G401 (cell line): ENCODE measurements at places on chromosomes 12 and 14. TPM values are rescaled to one million over a fixed set of nuclear protein-coding genes. Genes with fewer than 3 reads are reported as not detected.

The MAPK1IP1L gene
- 17.6 and 33.1 TPM in 2 replicates for total RNA-seq

The LRFN5 gene
- total RNA-seq = not detected in 2 replicates

The ESR2 gene
- not detected in 2 replicates for total RNA-seq

The IL26 gene
- not detected in 2 replicates for total RNA-seq

The STON2 gene
- 0.10 TPM in 1 of 2 replicates, not detected in the other for total RNA-seq

The GRIN2B gene
- 0.07 and 0.12 TPM in 2 replicates for total RNA-seq

The LYZ gene
- total RNA-seq = not detected in 2 replicates

The HOXC9 gene
- total RNA-seq = 17.3 and 18.7 TPM in 2 replicates

The STXBP6 gene
- 2.1 TPM in 1 of 2 replicates, not detected in the other for total RNA-seq

The DNAH10 gene
- 4.2 and 5.8 TPM in 2 replicates for total RNA-seq

The CFAP73 gene
- not detected in 2 replicates for total RNA-seq

The TAS2R31 gene
- total RNA-seq = 0.14 and 0.43 TPM in 2 replicates

The KRT79 gene
- total RNA-seq = not detected in 2 replicates

The TPH2 gene
- total RNA-seq = not detected in 2 replicates

The NEDD1 gene
- 36.3 and 46.4 TPM in 2 replicates for total RNA-seq

The RND1 gene
- total RNA-seq = 0.88 and 1.9 TPM in 2 replicates

The SCNN1A gene
- total RNA-seq = 28.7 and 67.9 TPM in 2 replicates

The MYL2 gene
- total RNA-seq = not detected in 2 replicates

The TAS2R7 gene
- not detected in 2 replicates for total RNA-seq

The KERA gene
- not detected in 2 replicates for total RNA-seq

The GLIPR1L1 gene
- total RNA-seq = not detected in 2 replicates

The CLEC9A gene
- total RNA-seq = not detected in 2 replicates

The GALNT9 gene
- total RNA-seq = 0.10 TPM in 1 of 2 replicates, not detected in the other

The PIWIL1 gene
- 0.74 and 2.6 TPM in 2 replicates for total RNA-seq

The CLBA1 gene
- 10.5 and 18.0 TPM in 2 replicates for total RNA-seq

The PAWR gene
- 38.7 and 44.4 TPM in 2 replicates for total RNA-seq

The TMTC1 gene
- total RNA-seq = not detected in 2 replicates

The AKAP6 gene
- 0.06 and 2.3 TPM in 2 replicates for total RNA-seq

The SPX gene
- 0.47 and 4.2 TPM in 2 replicates for total RNA-seq

The TMEM132D gene
- not detected in 2 replicates for total RNA-seq

The BBS10 gene
- total RNA-seq = 5.8 and 10.8 TPM in 2 replicates

The BICDL1 gene
- total RNA-seq = 13.5 and 14.2 TPM in 2 replicates
